H1 (cell line): ENCODE measurements at places on chromosomes 3 and 15.

- H3K27me3 ChIP-seq = no peaks in the 10 kb centered on the region
- H3K36me3 ChIP-seq = no peaks in the 10 kb centered on the region
- no peak overlapping the region for H3K27ac ChIP-seq
- no peak overlapping the region for H3K4me3 ChIP-seq
- DNase-seq = no peak
- peaks cover 5% of the 10 kb centered on the region for H3K4me1 ChIP-seq
Measured at GRCh38 chr3:179876440-179876839, 160.3 kb downstream of the PEX5L start.

- no peaks in the 10 kb centered on the region for H3K27me3 ChIP-seq
- peaks cover 10% of the 10 kb centered on the region for H3K4me1 ChIP-seq
- no peak for DNase-seq
- no peak overlapping the region for H3K4me3 ChIP-seq
- H3K27ac ChIP-seq = no peak overlapping the region
Measured at GRCh38 chr3:454986-455385, 258.4 kb downstream of the CHL1 start.

DNA sequence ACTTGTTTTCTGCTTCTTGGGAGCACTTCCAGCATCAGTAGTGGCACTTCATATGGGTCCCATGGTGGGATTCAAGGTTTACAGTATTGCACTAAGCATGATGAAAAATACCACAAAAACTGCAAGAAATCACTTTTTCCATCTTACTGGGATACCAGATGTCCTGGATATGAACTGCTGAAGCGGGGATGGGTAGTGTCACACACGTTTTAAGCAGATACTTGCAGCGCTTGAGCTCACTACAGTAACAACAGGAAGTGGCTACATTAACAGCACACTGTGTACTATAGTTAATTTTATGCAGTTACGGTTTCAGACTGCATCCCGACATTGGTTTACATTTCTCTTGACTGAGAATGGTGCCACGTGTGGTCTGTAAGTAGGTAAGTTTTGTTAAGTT lies 3.5 kb upstream of the ISG20 start:
- H3K4me3 ChIP-seq = no peak overlapping the region
- no peaks in the 10 kb centered on the region for H3K27me3 ChIP-seq
- DNase-seq = no peak
- peaks cover 14% of the 10 kb centered on the region for H3K4me1 ChIP-seq
- peaks cover 18% of the 10 kb centered on the region for H3K36me3 ChIP-seq

GRCh38 chr3:192947421-192947820 lies 29.8 kb upstream of the MB21D2 start:
- no peaks in the 10 kb centered on the region for H3K36me3 ChIP-seq
- no peak for DNase-seq
- H3K4me1 ChIP-seq = no peaks in the 10 kb centered on the region
- H3K27ac ChIP-seq = no peak overlapping the region
- H3K27me3 ChIP-seq = no peaks in the 10 kb centered on the region

- H3K4me3 ChIP-seq = no peak overlapping the region
- H3K36me3 ChIP-seq = no peaks in the 10 kb centered on the region
- H3K4me1 ChIP-seq = no peaks in the 10 kb centered on the region
- no peak for DNase-seq
- H3K27ac ChIP-seq = no peak overlapping the region
Measured at GRCh38 chr3:154678041-154678654, 248.2 kb upstream of the GPR149 start.

GRCh38 chr3:25493246-25493645 lies 65.2 kb downstream of the RARB start:
- no peaks in the 10 kb centered on the region for H3K36me3 ChIP-seq
- no peak for DNase-seq
- H3K27ac ChIP-seq = no peak overlapping the region
- H3K4me1 ChIP-seq = no peaks in the 10 kb centered on the region
- H3K27me3 ChIP-seq = no peaks in the 10 kb centered on the region
- H3K4me3 ChIP-seq = no peak overlapping the region
